ENCODE measurements at places on chromosomes 4 and X.
A peak's percentile ranks its signal among the peaks of the same experiment; 100 is the strongest.

- DNase-seq = no peak
Observed at GRCh38 chrX:81979806-81980515, 778.1 kb downstream of the SH3BGRL start.

- DNase-seq = no peak
Observed at GRCh38 chr4:8071766-8072165, 86.8 kb downstream of the ABLIM2 start.

- DNase-seq = no peak
Observed at GRCh38 chr4:73258436-73258685, 237 bp downstream of the ANKRD17 start.

- peak; percentile 79 for DNase-seq
Observed at GRCh38 chrX:10119399-10119990, 37.3 kb upstream of the CLCN4 start.

DNA sequence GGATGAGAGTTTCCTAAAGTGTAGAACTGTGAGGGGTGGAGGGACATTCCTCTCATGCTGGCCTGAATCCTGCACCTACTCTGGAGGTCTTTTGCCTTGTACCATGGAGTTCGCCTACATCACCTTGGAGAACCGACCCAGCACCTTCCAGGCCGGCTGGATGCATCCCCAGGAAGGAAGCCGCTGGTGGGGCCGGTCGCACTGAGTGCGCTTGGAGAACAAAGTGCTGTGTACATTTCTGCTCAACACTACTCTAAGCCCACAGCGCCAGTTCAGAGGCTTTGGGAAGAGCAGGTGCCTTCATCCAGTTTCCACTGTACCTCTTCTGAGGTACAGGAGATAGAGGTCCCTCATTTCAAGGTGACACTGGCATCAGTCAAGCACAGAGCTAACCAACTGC lies 15.4 kb upstream of the IRF2 start:
- no peak for DNase-seq

DNA sequence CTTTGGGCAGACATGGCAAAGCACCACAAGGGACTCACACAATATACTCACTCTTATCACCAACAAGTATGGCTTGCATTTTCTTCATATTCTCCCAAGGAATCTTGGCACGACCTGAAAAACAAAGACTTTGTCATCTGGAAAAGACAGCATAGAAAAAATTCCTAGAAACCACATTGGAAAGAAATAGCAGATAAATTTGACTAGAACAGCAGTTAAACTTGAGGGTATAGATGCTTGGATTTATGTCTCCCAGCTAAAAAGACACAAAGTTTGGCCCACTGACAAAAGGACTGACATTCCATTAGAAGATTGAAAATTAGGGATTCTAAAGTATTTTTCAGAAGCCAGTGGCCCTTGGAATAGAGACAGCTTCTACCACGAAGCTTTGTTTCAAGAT lies 6.9 kb upstream of the VEGFC start:
- DNase-seq = no peak

DNA sequence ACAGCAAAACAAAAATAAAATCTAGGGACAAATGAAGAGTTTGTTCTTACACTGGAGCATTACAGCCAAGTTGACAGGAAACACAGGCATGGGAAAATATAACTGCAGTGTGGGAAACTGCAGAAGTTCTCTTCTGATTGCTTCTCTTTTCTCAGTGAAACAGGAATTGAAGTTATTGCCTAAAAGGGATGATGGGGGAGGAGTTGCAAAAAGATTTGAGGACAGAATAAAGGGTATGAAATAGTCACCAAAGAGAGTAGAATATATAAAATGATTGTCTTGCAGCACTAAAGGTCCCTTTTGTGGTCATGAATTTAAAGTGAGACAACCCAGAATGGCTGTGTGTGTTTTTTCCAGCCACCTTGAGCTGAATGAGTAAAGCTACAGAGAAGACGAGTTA lies 103.7 kb downstream of the JADE1 start:
- no peak for DNase-seq

GRCh38 chr4:15805583-15806517 lies 27.7 kb downstream of the CD38 start:
- peak; percentile 23 for DNase-seq

GRCh38 chr4:107757864-107758476 lies 37.9 kb upstream of the PAPSS1 start:
- no peak for DNase-seq

DNA sequence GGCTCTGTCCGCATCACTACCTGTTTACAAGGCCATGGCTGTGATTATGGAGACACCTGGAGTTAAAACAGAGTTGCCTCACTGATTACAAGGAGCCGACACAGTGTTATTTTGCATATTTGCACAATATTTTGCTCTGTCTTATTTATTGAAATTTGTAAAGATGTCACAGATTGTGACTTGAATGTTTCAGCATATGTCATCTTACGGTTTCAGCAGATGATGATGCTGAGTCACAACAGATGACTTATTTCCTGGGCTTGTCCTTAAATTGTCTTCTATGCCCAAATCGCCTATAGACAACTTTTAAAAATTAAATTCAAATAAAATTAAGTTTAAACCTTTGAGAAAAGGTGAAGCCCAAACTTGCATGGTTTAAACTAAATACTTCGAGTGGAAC lies 87.1 kb upstream of the INPP4B start:
- DNase-seq = no peak

DNA sequence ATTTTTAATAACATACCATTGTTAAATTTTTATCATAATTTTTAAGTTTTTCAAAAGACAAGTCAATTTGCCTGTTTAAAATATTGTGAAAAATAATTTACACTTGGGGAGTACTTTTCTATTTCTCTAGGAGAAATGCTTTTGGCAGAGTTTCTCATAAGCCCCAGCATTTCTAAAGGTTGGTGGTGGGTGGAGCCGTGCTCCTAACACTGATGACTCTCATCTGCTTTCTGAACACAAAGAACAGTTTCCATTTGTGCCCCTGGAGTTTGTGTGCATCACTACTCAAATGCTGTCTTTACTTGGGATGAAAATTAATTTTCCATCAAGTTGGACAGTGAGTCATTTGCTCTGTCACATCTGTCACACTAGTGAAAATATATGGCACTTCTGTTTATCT lies 57.6 kb downstream of the TNIP2 start:
- DNase-seq = no peak

DNA sequence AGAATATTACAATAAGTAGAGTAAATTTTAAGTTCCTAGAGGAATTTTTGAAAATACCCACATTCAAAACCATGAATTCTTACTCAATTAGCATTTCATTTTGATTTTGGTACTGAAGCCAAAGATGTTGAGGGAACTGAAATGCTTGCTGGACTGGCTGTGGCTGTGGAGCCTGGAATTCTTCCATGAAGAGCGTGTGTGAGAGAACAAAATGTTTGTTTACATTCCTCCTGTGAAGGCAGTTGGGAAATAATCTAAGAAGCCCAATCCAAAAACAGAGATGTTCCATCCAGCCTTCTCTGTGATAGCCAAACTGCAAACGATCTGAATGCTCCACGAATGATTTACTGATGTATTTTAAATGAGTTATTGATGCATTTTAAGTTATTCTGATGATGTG lies 3.8 kb upstream of the ADH1B start:
- no peak for DNase-seq

DNA sequence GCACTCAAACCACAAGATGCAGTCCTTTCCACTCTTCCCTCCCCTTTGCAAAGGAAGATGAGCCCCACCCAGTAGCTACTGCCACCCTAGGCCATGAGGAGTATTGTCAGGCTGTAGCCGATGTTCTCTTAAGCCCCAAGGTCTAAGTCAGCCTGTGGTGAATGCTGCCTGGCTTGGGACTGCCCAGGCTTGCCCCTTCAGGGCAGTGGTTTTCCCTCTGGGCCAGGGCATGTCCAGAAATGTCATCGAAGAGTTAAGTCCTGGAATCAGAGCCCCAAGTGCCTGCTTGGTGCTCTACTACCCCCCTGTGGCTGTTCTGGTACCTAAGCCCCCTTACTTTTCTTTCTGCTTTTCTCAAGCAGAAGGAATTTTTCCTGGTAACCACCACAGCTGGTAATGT lies 11.8 kb upstream of the PGK1 start:
- DNase-seq = no peak

- no peak for DNase-seq
Observed at GRCh38 chr4:110033355-110034025, 120.8 kb downstream of the EGF start.

- DNase-seq = no peak
Observed at GRCh38 chrX:68758671-68759070, 70.2 kb upstream of the EFNB1 start.

GRCh38 chr4:112321776-112322684 lies 24.9 kb downstream of the ALPK1 start:
- no peak for DNase-seq

DNA sequence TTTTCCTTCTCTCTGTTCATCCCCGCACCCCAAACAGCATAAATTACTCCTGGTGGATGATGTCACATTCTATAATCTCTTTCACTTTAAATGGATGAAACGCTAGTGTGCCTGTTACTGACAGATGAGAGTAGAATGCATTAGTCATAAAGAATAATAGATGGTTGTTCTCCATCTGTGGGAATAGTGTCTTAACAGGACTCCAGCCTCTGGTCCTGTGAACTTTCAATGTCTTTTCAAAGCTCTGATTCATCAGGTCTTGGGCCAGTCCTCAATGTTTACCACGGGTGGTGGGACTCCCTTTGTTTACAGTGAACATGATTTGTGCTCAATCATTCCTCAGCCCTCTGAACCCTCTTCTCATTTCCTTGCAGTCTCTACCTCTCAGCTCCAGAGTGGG lies 182.6 kb downstream of the GABRB1 start:
- peak; percentile 52 for DNase-seq

DNA sequence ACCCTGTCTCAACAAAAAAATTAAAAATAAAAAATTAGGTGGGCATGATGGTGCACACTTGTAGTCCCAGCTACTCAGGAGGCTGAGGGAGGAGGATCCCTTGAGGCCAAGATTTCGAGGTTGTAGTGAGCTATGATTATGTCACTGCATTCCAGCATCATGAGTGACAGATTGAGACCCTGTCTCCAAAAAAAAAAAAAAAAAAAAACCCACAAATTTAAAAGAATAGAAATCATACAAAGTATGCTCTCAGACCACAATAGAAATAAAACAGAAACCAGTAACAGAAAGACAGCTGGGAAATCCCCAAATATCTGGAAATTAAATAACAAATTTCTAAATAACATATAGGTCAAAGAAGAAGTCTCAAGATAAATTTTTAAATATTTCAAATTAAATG lies 81.0 kb upstream of the HUWE1 start:
- no peak for DNase-seq

GRCh38 chr4:16438986-16439385 lies 212.7 kb upstream of the TAPT1 start:
- DNase-seq = peak; percentile 21

DNA sequence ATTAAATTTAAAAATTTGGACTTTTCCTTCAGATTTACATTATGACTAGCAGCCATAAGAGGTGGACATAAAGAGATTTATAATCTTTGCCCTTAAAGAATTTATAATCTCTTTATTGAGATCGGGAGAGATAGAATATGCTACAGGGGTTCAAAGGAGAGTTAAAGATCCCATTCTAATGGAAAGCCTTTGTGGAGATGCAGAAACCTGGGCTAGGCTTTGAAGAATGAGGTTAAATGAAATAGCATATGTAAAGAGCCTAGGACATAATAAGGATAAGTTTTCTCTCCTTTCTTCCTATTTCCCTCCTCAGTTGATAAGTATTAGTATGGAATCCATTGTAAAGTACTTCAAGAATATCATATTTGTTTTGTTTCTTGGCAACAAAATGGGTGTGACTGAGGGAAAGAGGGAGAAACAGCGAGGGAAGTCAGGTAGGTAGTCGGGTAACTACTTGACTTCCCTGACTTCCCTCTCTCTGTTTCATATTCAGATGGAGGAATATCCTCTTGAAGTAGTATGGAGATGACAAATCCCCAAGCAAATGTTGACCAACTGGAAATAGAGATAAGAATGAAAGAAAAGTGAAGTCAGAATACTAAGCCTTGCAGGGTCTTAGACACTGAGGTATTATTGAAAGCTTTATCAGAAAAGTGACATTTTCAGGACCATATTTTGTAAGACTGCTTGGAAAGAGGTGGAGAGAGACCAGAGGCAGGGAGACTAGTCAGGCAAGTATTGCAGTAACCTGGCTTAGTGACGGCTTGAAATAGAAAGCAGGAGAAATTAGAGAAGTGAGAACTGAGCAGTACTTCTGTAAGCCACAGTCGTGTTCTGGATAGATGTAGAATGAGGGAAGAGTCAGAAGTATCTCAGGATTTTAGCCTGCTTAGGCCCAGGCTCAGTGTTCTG lies 82.9 kb downstream of the PDLIM5 start:
- no peak for DNase-seq

DNA sequence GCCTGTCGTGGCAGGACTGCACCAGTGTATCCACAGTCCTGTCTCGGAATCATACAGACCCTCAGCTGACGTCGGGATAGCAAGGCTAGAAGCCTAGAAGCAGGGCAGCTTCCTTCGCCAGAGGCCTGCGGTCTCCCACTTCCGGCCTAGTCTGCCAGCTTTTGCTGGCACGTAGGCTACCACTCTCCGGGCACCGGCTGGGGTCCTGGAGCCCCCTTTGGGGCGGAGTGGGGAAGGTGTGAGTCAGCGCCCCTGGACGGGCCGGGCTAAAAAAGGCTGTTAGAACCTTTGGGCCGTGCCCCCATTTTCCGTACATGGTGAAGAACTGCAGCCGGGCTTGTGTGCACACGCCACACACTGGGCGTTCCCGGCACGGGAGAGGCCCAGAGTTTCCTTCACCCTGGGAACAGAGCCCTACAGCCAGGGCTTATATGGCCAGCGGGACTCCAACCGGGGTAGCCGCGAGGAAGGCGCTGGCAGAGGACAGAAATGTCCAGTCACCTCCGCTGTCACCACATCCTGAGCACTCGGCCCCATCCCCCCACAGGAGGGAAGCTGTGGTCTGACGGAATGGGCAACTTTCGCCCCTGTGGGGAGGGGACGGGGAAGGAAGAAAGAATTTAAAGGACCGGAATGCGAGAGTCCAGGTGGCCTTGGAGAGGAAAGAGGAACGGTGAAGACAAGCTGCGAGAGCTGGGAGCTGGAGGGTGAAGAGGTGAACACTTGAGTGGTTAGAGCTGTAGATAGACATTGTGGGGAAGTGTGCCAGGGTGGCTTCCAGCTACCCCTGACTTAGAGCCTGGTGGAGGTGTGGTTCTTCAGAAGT lies 4.6 kb downstream of the MAGIX start:
- peak; percentile 49 for DNase-seq

GRCh38 chr4:68180849-68181526 lies 51.3 kb upstream of the TMPRSS11F start:
- no peak for DNase-seq

Data from AG09309 (cell line).